ENCODE measurements at places on chromosomes 1 and 21.

GRCh38 chr1:111880881-111881837 is 108.3 kb downstream of the KCND3 start:
- no peak for DNase-seq

GRCh38 chr1:164755690-164756089 is 196.7 kb downstream of the PBX1 start:
- DNase-seq = no peak

GRCh38 chr1:212749821-212750535 is 41.6 kb downstream of the NSL1 start:
- peak; percentile 66 for DNase-seq

DNA sequence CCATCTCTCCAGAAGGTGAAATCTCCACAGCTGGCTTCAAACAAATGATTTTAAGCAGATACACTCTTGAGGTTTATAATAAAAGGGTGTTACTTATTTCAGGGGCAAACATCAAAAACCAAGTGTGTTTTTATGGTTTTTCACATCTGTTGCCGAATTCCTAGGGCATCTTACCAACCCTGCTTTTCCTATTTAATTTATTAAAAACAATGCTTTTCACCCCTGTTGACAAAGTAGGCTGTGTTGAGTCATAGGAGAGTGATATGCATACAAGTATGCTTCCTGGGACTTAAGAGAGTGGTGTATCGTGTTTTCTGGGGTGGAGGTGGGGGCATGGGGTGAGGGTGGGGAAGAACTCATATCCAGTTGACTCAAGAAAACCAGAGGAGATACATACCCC is 29.3 kb upstream of the IL20 start:
- no peak for DNase-seq

DNA sequence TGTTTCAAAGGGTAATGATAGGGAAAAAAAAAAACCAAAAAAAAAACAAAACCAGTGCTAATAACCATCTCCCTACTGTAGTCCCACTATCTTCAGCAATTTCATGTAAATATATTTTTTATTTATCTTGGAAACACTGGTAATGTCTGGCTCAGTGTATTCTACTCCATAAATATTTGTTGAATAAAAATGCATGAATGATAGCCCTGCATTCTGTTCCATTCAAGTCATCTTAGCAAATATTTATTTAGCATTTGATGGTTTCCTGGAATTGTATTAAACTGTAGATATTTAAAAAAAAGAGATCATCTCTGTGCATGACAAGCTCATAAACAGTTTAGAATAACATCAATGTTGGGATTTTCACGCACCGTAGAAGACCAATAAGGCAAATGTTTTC is 24.2 kb downstream of the IL23R start:
- DNase-seq = no peak

DNA sequence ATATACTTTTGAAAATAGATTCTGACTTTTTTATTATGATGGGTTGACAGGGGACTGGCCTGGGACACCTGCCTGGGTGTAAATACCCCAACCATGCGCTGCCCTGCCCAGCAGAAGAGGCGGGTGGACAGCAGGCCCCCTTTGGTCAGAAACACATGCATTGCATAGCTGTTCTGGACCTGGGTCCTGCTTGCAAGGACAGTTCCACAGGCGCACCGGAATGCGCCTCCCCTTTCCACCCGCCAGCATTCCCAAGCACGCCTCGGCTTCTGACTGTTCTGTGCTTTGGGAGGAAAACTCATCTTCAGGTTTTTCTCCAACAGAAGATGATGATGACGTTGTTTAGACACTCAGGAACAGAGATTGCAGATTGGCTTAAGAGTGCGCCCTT is 428 bp upstream of the ZNF678 start:
- no peak for DNase-seq

DNA sequence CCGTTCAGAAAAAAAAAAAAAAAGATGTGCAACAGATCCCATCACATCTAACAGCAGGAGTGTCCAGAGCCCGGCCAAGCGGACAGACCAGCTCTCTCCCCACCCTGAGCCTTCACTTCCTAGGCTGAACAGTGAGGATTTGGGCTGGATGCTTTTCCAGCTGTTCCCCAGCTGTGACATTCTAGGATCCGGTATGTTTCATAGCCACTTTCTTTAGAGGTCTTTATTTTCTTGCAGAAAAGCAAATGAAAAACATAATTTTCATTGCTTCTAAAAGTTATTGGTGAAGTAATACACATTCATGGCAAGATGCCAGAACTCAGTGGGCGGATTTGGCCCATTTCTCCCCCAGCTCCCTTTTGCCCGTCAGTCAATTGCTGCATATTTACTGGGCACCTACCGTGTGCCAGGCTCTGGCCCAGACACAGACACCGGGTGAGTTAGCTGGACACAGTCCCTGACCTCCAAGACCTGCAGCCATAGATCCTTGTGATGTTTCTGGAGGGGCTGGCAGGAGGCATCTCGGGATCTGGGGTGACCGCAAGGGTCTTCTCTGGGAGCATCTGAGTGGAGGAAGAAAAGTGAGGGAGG is 213.7 kb upstream of the VAMP3 start:
- no peak for DNase-seq

DNA sequence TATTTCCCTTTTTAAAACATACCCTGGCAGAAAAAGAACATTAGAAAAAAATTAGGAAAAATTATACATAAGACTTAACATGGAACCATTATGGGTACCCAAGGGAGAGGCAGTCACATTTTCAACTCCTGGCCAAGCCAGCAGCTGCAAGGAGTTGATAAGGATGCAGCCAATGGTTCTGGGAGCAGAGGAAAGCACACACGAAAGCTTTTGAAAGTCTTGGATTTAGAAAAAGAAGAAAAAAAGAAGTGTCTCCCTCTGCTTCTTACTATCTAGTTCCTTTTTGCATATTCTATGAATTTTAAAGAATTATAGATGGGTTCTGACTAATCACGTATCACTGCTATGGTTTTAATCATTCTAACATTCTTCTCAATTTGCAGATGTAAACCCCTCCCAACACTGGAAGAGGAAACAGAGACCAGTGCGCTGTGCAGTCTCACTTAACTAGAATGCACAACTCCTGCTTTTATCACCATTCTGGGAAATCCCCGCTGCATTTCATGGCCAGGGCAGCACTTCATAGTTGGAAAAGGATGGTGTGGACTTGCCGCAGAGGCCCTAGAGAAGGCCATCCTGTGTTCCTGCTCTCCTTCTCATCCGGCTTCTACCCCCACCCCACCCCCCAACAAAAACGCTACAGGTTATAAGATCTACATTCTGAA is 2.7 kb upstream of the CD58 start:
- DNase-seq = no peak

- no peak for DNase-seq
Measured at GRCh38 chr21:44445145-44445812, 10.0 kb upstream of the LRRC3 start.

- DNase-seq = no peak
Measured at GRCh38 chr1:208600456-208601190, 356.4 kb upstream of the PLXNA2 start.

DNA sequence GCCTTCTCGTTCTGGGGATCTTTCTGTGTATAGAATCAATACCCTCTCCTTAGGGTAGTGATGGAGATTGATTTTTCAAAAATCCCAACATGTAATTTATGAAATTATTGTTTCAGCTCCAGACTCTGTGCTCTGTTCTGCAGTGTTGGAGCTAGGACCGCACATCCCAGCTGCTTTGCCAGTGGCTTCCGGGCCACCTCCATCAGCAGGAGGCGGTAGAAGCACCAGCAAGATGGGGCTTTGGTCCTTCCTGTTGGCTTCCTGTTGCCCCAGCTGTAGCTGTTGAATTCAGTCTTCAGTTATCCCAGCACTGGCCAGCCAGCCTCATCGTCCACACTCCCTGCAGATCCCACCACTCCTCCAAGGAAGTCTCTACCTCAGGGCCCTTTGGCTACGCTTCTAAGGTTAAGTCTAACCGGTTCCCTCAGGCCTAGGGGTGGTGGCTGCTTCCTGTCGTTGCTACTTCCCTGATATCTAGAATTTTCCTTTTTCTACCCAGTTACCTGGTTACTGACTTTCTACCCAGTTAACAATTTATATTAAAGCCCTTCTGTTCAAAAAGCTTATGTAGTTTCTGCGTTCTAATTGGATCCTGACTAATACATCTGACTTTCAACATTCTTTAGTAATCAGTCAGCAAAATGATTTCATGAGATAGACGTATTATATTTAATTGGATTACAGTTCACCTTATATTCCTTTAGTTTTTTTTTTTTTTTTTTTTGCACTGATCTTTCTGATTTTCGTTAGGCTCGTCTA is 24.6 kb downstream of the GALNT2 start:
- no peak for DNase-seq

- DNase-seq = no peak
Measured at GRCh38 chr1:247833601-247834000, 8.1 kb downstream of the OR11L1 start.

GRCh38 chr1:6448749-6449631 is 17.0 kb downstream of the TNFRSF25 start:
- DNase-seq = no peak

DNA sequence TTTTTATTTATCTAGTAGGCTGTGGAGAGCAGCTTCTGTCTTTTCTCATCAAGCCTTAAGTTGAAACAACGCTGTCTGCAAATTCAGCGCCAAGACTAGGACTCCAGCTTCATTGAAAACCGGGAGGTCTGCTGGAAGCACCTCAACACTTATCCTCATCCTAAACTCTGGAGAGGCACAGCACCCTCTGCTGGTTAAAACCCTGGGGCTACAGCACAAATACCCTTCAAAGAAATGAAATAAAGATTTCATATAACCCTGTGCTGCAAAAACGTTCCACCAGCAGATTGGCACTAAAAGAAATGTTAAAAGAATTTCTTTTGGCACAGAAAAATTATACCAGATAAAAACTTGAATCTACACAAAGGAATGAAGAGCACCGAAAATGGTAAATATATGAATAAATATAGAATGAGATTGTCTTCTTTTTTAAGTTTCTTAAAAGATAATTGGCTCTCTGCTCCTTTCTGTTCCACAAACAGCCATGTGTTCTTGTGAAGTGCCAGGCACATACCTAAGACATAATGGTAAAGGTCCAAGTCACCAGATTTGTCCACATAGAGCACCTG is 227.7 kb upstream of the SAMSN1 start:
- peak; percentile 55 for DNase-seq

GRCh38 chr1:194295685-194296084 is 1109.3 kb upstream of the B3GALT2 start:
- peak; percentile 47 for DNase-seq

GRCh38 chr1:110872366-110872744 is 593 bp upstream of the CD53 start:
- no peak for DNase-seq

DNA sequence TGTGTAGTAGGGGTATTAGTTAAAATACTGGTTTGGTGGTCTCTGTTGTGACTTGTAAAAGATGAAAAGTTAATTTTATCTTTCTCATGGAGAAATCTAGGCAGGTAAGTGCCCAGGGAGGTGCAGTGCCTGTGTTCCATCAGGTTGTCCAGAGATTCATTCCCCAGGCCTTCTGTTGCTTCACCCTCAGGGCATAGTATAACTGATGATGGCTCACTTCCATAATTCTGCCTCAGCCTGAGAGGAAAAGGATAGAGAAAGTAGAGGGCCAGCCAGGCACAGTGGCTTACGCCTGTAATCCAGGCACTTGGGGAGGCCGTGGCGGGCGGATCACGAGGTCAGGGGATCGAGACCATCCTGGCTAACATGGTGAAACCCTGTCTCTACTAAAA is 153.9 kb downstream of the FMN2 start:
- no peak for DNase-seq

GRCh38 chr1:6979003-6979613 is 193.9 kb downstream of the CAMTA1 start:
- DNase-seq = peak; percentile 40

DNA sequence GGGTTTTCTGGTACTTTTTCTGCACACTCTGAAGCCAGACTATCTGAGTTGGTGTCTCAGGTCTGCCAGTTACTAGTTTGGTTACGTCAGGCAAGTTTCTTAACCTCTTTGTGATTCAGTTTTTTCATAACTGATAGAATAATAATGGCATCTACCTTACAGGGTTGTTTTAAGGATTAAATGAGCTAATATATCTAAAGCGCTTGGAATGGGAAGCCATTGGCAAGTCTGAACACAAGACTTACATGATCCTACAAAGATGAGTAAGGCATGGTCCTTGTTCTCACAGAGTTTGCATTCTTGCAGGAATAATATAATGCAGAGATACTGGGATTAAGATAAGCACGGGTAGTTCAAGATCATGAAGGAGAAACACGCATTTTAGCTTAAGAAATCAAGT is 9.2 kb upstream of the DENND2D start:
- DNase-seq = no peak

GRCh38 chr1:115130786-115131185 is 41.5 kb upstream of the TSPAN2 start:
- DNase-seq = no peak

- no peak for DNase-seq
Measured at GRCh38 chr1:225881081-225881958, 860 bp downstream of the TMEM63A start.

- DNase-seq = peak; percentile 97
Measured at GRCh38 chr1:44775078-44775929, at the start of gene RPS8. Gene RPS8 (plus strand): TSS chr1:44775540. CDS start chr1:44775597, 57 bp downstream.

DNA sequence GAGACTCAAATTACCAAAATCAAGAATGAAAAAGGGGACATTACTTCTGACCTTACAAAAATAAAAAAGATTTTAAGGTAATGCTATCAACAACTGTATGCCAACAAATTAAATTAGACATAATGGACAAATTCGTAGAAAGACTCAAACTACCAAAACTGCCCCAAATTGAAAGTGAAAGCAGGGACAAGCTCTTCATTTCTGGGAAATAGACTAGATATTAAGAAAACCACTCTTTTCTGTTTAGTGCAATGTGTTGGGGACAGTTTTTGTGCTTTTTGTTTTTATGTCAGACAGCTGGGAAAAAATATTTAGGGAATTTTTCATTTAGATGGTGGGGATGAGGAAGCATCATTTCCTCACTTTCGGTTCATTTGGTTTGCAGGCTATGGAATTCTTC is 4.9 kb upstream of the GBP1 start:
- DNase-seq = no peak

DNA sequence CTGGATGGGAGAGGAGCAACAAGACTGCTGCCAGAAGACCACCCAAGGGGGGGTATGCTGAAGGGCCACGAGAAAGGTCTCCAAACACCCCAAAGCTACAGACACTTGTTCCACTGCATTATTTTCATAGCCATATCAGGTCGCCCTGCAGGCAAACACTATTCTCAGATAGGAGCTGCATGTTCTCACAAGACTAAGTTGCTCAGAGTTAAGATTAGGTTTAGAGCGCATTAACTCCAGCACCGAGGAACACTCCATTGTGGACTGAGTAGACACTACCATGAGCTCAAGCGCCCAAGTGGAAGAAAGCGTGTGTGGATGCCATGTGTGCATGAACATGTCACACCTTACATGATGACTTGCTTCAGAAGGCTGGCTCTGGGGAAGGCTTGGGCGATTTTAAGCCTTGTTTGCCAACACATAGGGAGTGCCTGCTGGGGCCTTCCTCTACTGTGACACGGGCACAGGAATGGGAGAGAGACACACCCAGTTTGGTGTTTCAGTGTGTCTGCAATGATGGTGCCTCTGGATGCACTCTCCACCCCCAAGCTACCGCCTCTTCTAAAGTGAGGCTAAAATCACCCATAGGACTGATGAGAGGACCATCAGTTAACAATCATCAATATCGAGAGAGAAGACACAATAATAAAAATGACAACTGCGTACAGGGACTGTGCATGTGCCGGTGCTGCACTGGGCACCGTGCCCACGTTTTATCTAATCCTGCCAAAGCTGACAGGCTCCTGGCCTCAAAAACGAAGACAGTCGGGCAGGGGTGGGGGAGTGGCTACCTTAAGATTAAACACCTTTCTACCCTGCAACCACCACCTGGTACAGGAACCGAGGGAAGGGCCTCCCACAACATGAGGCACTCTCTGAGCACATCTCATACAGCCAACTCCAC is 34.9 kb downstream of the SSBP3 start:
- DNase-seq = no peak

GRCh38 chr21:34037009-34037795 is 36.2 kb upstream of the MRPS6 start:
- no peak for DNase-seq

All from NT2/D1 (cell line).